ENCODE measurements at places on chromosomes 6 and 20.

DNA sequence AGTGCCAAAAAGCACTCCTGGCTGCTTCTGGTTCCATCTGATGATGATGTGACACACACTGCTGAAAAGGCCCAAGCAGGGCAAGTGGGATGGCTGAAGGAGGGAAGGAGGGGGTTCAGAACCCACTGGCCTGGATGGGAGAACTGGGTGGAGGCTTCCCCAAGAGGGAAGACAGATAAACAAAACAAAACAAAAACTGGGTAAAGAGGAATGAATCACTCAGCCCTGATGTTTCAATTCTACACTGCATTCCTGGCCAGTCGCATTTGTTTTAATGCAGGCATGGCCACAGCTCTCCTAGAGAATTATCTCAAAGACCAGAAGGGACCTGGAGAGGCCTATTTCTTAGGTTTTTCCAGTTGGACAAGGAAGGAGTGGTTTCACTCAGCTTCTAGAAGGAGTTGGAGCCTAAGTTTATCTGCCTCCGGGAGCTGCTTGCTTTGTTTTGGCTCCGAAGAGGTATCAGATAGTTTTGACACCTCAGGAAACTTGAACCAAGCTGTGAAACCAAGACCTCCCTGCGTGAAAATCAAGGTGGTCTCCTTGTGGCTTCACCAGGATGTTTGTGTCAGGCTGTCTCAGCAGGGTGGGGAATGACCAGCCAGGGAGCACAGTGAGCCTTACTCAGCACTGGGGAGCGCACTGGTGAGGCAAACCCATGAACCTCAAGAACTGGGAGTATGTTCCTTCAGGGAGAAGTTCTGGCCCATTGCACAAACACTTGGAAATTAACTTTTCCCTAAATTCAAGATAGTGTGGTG is 16.1 kb downstream of the TTPAL start:
- no peak for DNase-seq

- no peak for DNase-seq
Measured at GRCh38 chr6:134249239-134249758, 68.6 kb downstream of the SGK1 start.

DNA sequence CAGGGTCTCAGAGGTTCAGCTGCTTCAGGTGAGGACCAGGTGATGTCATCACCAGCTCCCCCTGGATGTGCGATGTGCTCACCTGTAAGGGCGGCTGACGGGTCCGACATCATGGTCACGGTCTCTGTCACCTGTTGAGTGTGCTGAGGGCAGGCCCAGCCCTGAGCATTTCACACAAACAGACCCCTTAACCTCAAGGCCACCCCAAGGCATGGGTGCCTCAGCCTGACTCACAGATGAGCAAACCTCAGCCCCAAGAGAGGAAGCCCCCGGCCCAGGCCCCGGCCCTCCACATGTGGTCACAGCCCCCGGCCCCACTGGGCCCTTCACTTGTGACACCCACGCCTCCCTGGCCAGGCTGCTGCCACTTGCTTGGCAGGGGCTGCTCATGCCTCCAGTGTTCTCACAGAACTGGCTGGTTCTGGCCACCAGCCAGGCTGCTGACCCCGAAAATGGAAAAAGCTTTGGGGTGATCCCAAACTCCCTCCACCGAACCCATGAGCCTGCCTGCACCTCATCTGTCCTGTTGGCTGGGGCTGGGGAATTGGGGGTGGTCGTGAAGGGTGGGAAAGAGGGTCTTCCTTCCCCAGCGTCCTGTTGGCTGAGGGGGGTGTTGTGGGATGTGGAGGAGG is 33.3 kb downstream of the PRR18 start:
- DNase-seq: no peak

DNA sequence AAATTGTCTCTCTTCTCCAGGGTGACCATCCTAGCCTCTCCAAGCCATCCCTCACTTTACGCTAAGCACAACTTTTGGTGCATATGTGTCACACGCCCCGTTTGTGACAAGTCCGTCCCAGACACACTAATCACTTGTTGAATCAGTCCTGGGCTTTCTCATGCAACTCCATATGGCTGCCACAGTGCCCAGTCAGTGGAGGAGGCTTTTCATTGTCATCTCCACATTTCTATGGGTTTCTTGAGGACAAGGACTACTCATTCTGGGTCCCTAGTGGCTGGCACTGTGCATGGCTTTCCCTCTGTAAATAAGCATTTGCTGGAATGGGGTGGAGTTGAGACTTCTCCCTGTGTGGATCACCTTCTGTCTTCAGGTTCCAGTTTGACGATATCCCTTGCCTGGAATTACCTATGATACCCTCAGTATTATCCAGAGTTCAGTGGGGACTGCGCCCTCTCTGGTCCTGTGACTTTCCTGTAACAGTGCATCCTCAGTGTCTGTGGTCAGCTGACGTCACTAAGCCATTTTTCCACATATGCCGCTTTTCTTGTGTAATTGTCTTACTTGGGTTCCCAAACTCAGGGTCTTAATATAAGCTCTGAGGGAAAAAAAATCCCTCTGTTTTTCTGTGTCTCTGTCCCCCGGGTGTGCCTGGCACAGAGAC is 59.8 kb upstream of the MYL9 start:
- DNase-seq: no peak

DNA sequence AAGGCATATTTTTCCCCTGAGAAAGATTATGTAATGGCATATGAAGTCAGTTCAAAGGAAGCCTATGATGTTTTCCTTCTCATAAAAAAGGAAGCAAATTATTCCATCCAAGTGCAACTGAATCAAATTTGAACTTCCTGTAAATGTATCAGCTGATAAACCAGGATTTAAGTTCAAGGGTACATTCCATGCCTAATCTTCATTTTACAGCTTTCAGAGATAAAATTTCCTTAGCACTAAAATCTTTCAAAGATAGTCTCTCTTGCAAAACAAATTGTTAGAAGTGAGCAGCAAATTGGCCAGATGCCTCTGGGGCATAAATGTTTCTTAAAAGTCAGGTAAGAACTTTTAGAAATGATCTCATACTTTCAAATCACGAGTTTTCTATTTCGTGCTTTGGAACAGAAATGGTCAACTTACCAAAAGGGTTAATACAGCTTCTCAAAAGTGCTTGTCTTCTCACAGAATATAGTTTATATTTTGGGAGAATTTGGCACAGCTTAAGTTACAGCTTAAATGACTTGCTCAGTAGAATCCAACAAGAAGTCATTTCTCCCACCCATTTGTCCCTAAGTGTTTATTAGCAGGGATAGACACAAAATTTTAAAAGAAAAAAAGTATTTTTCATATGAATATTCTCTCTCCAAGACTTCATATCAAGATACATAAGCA is 2.7 kb upstream of the TCF21 start:
- DNase-seq: no peak

DNA sequence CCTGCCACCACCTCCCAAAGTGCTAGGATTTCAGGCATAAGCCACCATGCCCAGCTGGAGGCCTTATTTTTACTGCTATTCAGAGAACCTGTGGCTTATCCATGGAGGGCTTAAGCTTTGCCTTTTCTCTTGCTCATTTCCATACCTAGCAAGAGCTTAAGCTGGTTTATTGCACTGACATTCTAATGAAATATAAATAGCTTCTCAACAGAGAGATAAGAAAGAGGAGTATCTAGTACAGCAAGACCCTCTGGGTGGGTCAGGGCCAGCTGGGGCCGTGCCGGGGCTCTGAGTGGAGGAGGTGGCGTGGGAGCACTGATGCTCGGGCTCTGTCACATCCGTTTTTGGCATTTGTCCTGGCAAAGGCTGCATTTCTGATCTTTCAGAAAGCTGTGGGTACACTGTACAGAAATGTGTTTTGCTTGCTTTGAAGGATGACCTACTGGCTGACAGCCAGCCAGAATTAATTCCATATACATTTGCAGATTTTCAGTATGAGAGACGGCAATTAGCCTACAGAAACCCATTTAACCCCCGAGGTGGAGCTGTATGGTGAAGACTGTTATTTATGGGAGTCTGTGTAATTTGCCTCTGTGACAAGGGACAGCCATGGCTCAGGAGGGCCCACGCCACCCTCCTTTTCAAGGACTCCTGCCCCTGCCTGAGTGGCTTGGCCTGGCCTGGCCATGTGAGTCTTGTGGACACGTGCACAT is 181.6 kb upstream of the AKAP12 start:
- DNase-seq: no peak

DNA sequence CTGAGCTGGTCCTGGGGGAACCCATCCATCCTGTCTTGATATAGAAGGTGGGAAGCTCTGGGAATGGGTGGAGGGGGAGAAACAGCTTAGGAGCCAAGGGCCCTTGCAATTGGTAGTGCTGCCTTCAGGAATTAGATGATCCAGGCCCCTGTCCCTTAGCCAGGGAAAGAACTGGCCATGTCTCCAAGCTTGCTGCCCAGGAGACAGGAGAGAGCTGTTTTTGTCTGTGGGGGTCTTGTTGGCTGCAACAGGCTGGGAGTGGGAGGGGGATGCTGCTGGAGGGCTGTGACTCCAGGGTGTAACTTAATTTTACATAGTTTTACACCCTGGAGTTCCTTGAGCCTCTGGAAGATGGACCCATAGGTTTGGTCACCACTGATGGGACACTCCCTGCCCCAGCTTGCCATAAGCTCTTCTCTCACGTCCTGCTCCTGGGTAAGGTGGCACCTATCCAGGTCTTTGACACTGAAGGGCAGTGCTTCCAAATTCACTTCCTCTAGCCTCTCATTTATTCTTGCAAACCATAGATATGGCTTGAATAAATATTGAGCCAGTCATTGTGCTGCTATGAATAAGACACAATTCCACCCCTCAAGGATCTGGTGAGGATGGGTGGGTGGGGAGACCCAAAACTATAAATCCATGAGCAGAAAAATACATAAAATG is 16.8 kb downstream of the VEGFA start:
- no peak for DNase-seq

DNA sequence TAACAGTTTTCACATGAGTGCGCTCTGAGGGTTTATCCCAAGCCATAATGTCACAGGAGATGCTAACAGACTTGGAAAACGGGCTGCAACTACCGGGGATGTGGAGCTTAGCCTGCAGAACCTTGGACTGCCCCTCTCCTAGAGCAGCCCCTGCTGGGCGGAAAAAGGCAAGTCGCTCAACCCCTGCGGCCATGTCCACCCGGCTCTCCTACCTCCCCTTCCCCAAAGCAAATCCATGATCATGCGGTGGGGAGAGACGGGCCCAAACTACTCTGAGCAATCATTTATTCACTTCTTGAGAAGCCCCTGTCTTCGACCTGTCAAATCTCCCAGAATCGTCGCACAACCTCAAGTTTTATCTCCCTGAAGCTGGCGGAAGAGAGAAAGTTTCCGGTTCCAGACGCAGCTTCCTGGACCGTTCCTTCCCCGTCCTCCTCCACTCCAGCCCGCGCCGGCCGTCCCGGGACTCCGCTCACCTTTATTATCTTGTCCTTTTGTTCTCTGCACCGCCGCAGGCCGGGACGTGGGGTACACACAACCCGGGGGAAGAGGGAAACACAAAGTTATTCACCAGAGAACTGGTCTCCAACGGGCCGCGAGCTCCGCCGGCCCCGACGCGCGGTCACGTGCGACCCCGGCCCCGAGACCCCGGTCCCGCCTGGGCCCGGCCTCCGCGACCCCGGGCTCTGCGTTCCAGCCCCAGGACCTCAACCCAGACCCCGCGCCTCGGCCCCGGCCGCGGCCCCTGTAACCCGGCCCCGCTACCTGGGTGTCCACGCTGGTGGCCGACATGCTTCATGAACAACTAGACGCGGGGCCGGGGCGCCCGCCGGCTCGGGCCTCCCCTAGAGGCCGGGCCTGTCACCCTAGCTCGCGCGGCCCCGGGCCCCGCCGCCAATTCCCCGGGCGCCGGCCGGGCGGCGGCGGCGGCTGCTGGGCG is 560 bp downstream of the YTHDF1 start:
- no peak for DNase-seq

DNA sequence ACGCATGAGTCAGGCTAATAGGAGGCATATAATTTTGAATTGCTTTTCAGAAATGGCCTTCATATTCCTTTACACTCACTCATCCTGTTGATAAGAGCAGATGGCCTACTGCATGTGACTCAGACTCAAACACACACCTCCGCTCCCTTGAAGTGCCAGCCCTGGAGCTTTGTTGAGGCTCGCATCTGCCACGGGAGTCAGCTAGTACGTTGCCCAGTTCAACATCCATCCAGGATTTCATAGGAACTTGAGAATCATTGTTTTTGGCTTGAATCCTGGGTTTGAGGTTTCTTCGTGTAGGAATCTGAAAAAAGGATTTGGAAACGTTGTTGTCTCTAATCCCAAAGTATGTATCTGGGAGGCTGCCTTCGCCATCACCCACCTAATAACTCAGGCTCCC is 87.4 kb upstream of the JAG1 start:
- no peak for DNase-seq

- no peak for DNase-seq
Measured at GRCh38 chr20:52804497-52805295, 167.5 kb upstream of the TSHZ2 start.

DNA sequence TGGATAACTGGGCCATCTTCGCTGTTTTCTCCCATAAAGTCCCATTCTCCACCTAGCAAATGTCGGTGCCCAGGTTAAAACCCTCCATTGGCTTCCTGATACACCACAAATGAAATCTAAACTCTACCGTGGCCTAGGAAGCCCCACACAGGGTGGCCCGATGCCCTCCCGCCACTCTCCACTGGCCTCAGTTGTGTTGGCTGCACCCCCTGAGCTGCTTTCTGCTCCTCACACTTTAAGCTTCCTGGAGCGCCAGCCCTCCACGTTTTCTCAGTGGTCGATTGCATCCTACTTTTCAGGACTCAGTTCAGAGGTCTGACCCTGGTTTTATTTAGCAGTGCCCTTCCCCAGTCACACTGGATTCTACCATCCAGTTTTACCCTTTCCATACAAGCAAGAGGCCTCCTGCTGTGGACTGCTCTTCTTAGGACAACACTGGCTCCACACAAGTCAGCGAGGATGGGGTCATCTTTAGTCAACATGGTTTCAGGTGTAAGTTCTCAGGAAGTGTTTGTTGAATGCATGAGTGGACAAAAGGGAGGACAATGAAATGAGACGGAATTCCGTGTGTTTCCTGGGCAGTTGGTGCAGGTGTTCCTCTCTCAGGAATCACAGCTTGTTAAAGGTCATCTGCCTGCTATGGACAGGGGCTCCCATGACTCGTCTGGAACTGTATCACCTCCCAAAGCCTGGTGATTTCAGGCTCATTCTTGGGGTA is 124.1 kb downstream of the SULF2 start:
- no peak for DNase-seq

GRCh38 chr6:165987483-165988301 is 180.0 kb downstream of the TBXT start:
- DNase-seq: no peak

GRCh38 chr6:35083507-35083906 is 57.6 kb downstream of the TCP11 start:
- no peak for DNase-seq

GRCh38 chr6:24524805-24525204 is 30.0 kb downstream of the ALDH5A1 start:
- no peak for DNase-seq

- no peak for DNase-seq
Measured at GRCh38 chr6:69994251-69994650, 127.9 kb downstream of the COL19A1 start.

GRCh38 chr20:62159839-62160238 is 16.3 kb downstream of the SS18L1 start:
- no peak for DNase-seq

GRCh38 chr6:139990856-139991465 is 616.5 kb upstream of the CITED2 start:
- no peak for DNase-seq
